ENCODE measurements at places on chromosomes 2 and 18.

GRCh38 chr2:38174646-38175423 is 98.9 kb upstream of the CYP1B1 start:
- DNase-seq = no peak

DNA sequence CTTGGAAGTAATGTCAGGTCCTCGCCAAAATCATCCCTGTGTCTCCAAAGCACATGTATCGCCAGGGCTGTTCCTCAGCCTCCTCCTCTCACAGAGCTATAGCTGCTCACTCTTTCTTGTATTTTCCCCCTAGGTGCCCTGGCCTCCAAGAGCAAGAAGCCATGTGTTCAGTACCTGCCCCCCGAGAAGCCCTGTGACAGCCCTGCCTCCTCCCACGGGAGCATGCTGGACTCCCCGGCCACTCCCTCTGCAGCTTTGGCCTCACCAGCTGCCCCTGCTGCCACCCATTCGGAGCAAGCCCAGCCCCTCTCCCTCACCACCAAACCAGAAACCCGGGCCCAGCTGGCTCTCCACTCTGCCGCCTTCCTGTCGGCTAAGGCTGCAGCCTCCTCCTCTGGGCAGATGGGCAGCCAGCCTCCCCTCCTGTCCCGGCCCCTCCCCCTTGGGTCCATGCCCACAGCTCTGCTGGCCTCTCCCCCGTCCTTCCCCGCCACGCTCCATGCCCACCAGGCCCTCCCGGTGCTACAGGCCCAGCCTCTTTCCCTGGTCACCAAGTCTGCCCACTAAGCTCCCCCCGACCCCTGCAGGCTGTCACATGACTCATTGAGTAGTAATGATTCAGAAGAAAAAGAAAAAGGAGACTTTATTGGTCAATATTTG is 18.8 kb downstream of the TGOLN2 start:
- DNase-seq = no peak

GRCh38 chr2:2591542-2591940 is 260.5 kb upstream of the MYT1L start:
- no peak for DNase-seq

DNA sequence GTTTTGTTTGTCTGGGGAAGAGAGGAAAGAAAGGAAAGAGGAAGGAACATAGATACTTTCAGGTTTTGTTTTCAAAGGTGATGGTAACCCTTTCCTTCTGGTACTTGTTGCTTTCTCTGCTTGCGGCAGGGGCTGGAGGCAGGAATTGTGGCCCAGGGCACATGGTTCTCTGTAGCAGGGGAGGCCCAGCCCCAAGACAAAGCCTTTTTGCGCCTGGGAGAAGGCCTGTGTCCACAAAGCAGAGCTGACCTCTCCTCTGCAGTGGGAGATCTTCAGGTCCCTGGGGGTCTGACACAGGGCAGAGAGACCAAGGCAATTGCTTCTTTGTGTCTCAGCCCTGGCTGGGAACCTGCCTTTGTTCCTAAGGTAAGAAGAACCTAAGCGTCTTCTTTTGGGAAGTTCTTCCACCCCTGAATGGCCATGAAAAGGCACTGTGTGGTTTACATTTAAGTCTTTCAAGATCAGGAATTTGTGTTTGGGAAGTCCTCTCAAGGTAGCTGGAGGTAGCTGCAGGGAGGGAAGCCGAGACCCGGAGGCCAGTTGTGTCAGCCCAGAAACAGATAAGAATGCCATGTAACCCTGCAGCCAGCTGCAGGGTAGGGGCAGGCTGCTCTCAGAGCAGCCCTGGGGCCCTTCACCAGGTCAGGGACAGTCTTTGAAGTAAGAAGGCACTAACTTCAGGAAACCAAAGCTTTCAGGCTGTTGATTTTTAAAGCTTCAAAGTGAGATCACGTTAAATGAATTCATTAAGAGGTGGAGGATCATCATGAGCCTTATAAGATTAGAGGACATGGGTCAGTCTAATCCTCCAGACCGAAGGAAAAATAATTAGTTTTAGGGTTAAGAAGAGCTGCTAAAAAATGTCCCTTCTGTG is 119.3 kb downstream of the STPG4 start:
- no peak for DNase-seq

DNA sequence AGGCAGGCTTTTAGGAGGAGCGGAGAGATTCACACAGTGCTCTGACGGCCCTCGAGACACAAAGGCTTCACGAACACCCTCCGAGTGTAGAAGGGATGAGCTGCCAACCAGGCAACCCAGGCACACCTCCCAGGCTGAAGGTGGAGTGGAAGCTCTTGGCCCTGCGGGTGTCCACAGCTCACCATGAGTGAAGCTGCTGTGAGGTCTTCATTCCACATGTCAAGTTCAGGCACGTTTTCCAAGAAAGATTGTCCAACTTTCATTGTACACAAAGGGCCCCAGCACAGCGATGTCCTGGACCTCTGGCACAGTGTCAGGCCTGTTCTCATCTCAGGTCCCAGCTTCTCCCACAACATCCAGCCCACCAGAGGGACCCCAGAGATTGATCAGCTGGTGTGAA is 13.4 kb downstream of the PARD6G start:
- no peak for DNase-seq

- no peak for DNase-seq
These were observed 1.9 kb downstream of the PER2 start for GRCh38 chr2:238286551-238286950.

Data from OCI-M1 (cell line).